Activated CD8-positive, alpha-beta memory T cell treated with anti-CD3 and anti-CD28 coated beads for 48 hours (primary cell): ENCODE measurements at places on chromosomes 2 and 18.

- DNase-seq, result no peak
Measured at GRCh38 chr2:178315488-178315948, 121.2 kb downstream of the OSBPL6 start.

GRCh38 chr18:45825258-45826044, at the start of gene SIGLEC15:
Gene SIGLEC15, plus strand, starts transcription at chr18:45825675. Its CDS starts 54 bp downstream, at chr18:45825729.
- no peak for DNase-seq

- DNase-seq, result no peak
Measured at GRCh38 chr2:47309952-47310800, 92.8 kb upstream of the MSH2 start.

- DNase-seq, result no peak
Measured at GRCh38 chr2:49278141-49278540, 123.8 kb upstream of the FSHR start.

GRCh38 chr2:164714471-164714870, 93.2 kb upstream of the GRB14 start:
- DNase-seq, result no peak

- DNase-seq, result no peak
Measured at GRCh38 chr2:101150306-101151145, 656 bp downstream of the TBC1D8 start.

DNA sequence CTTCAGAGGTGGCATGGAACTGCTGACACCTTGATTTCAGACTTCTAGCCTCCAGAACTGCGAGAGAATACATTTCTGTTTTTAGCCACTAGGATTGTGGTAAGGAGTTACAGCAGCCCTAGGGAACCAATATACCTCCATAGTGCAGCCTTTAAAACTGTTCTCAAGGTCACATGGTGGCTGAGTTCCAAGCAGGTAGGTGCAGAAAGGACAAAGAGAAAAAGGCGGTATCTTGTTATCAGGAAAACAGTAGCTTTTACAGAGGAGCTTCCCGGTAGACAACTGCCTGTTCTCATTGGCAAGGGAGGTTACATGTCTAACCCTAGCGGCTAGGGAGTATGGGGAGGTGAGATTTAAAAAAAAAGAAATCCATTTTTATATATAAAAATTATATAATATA, 96.2 kb upstream of the BCL2L11 start:
- no peak for DNase-seq

DNA sequence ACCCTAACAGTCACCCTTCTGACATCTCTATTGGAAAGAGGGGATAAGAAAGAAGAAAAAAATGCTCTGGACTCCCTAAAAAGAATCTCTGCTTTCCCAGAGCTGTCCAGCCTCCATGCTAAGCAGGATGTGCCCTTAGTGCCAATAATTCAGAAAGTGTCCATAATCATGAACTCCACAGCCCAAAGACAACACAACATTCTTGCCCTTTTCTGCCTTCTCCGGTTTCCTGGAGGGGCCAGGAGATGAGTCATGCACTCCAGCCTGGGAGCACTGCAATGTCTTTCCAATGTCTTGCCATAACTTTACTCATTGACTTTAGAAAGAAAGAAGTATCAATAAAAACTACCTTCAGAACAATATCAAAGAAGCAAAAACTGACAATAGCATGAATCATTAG, 44.0 kb downstream of the KLF7 start:
- DNase-seq, result no peak

- DNase-seq, result no peak
Measured at GRCh38 chr2:25257032-25257552, 84.6 kb downstream of the DNMT3A start.

DNA sequence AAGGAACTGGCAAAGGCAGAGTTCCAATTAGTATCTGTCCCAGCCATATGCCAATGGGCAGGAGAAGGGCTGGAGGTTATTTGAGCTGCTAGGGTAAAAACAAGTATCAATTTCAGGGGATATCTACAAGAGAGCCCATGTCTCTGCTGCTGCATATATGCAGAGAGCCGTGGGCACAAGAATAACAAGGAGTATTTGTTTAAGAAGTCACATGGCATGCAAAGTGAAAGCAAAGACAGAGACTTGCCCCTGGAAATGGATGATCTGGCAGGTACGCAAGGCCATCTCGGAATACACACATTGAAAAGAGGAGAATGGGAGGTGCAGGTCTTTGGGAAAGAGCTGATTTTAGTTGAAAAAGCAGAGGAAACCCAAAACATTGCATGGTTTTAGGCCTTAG, 170.6 kb downstream of the EVA1A start:
- DNase-seq, result no peak

- DNase-seq, result no peak
Measured at GRCh38 chr18:44699572-44700261, 19.0 kb downstream of the SETBP1 start.

DNA sequence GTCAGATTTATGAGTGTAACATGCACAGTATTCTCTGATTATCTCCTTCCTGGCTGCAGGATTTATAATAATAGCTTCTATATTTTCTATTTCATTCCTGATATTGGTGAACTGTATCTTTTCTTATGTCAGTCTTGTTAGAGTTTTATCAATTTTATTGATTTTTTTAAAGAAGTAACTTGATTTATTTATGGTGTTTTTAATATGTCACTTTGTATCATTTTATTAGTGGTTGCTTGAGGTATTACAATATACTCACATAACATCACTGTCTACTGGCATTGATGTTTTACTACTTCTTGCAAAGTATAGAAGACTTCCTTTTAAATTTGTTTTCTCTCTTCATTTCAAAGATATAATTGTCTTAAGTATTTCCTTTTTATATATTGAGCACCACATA, 270.5 kb upstream of the GYPC start:
- no peak for DNase-seq

DNA sequence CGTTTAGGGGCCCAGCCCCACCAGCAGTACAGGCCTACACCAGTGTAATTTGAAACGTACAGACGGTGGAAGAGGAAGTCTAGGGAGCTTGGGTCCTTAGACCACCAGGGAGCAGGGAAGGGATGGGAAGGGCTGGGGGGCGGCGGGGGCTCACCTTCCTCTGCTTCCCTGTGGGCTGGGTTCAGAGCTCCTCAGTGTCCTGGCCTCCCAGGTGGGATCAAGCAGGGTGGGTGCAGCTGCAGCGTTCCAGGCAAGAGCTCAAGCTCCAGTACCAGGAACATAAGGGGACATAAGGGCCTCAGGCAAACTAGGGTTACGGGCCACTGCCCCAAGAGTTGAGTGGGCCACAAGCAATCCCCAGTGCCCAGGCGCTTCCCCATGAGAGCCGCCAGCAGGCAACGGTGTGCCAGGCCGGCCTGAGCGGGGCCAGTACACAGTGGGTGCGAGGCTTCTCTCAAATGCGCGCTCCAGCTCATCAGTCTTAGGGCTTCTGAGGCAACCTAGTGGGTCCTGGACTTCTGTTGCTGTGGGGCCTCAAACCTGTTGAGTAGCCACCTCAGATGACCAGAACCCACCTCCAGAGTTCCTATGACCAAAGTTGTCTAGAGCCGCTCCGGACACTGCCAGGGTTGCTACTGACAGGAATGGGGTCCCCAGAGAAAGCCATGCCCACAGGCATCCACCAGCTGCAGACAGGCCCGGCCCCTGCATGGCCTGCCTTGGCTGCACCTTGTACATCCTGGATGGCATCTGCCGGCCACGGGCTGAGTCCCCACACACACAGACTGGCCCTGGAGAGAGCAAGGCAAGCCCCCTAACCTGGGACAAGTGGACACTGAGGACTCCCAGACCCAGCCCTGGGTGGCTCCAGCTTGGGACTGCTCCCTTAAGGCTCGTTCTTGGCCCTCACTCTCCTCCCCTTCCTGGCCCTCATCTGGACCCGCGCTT, 5.2 kb downstream of the ANKRD23 start:
- no peak for DNase-seq

- no peak for DNase-seq
Measured at GRCh38 chr18:3219631-3220335, at the start of gene MYOM1. Gene MYOM1, minus strand, starts transcription at chr18:3219968. Its CDS starts 4,745 bp downstream, at chr18:3215223.

GRCh38 chr2:85120363-85120762, 12.8 kb upstream of the TCF7L1 start:
- DNase-seq, result no peak

DNA sequence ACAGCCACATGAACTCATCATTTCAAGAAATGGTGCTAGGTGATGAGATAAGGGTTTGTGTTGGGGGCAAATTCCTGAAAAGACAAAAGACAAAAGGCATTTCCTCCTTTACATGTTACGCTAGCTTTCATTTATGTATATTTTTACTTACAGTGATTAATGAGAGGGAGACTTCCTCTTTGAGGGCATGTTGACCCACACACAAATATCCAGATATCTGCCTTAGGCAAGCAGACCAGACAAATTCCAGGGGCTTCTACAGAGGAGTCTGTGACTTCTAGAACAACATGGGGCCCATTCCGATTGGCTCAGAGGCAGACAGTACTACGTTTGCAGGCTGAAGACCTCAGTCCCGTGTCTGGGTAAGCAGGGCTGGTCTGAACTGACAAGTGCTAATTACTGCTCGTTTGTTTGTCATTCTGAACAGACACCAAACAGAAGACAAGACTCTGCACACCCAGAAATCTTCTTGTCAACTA, 74.8 kb upstream of the ST6GAL2 start:
- DNase-seq, result no peak

DNA sequence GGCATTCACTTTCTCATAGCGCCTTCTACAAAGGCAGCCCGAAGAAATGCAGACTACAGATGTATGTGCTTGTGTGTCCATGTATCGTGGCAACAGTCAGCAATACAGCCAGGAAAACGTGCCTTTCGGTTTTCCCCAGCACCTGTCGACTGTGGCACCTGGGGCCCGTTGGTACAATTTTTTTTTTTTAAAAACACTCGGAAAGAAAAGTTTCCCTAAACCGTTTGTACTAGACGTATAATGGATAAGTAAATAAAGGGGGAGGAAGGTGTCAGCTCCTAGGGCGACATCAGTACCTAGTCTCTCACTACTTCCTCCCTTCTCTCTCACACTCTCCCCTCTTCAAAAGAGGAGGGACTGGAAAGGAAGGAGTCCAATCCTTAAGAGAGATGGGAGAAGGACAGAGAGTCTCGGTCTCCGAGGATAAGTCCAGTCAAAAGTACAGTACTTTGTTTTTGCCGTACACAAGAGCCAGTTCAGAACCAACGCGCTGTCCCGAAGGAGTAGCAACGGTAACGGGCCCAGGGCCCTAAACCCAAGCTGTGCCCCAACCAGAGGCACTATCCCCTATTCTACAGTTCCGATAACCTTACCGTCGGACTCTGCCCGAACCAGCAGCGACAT, 759 bp downstream of the PPP4R3B start:
- DNase-seq, result no peak

DNA sequence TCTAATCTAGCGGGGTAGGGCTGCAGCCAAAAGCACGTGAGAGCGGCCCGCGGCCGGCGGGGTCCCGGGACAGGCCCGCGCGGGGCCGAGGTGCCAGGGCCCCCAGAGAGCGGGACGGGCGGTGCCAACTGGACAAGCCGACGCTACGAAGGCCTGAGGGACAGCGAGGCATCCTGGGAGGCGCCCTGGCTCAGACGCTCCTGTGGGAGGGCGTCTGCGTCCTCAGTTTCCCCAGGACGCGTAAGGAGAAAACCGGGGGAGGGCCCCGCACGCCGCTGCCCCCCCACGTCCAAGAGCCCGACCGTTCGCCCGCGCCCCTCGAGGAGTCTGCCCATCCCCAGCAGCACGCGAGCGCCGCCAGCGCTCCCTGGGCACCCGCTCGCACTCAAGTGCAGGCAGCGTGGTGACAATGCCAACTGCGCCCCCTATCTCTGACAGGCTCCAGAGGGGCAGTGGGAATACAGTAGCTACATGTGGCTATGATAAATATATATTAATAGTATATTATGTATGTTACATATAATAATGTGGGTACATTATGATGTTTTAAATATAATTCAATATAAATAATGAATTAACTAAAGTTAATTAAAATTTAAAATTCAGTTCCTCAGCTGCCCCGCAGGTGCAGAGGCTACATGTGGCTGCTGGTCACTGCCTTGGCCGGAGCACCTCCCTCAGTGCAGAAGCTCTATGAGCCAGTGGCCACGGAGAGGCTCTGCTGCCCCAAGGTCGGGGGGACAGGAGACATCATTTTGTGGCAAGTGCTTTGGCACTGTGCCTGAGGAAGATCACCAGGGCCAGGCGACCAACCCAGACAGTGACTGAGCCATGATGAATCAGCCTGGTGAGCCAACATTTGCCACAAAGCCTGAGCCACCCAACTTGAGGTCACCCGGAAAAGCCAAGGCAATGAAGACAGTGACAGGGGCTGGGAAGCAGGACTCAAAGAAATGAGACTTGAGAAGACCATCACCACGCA, 5.5 kb upstream of the SFT2D3 start:
- DNase-seq, result no peak

DNA sequence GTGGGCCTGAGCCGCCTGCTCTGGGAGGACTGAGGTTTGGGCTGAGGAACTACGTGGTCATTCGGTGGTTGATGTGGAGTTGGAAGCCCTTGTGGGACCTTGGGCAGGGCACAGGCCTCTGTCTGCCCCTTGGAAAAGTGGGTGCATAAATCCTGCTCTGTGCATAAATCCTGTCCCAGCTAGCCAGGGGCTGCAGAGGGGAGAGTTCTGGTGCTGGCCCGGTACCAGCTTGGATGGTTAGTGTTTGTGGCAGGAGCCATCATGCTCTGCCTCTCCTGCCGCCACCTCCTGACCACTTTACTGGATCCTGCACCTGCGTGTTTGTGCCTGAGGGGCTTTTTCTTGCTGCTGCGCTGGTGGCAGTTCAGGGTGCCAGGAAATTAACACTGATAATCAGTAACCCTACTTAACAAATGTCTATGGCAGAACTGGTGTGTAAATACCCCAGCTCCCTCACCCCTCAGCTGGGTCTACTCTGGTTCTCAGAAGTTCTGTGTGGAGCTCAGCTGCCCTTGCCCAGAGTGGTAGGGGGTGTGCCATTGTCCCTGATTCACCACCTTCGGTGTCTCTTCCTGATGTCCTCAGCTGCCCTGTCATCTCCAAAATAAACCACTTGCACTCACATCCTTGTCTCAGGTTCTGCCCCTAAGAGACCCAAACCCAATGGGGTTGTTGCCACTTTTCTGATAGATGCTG, 156.8 kb downstream of the GLI2 start:
- no peak for DNase-seq

DNA sequence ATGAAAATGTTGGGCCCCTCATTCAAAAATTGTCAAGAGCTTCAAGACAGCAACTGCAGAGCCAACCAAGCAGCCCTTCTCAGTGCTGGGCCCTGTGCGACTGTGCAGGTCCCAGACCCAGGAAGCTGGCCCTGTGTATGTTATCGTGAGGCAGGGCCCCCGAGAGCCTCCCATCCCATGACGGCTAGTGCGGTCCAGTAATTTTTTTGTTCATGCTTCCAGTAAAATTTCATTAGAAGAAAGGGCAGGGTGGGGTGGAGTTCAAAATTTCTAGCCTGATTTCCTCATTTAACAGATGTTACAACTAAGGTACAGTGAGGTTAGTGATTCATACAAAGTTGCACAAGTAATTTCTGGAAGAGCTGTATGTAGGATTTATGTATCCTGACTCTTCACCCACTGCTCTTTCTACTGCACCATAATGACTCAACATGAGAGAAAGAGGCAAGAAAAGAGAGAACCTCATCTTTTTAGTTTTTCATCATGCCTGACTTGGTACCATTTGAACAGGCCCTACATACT, 105.5 kb downstream of the ZEB2 start:
- no peak for DNase-seq

- DNase-seq, result no peak
Measured at GRCh38 chr2:11901351-11902069, 155.1 kb downstream of the LPIN1 start.
